Osteocyte (in vitro differentiated cells): ENCODE measurements at places on chromosomes 7 and 10. TPM values are rescaled to one million over a fixed set of nuclear protein-coding genes. Genes with fewer than 3 reads are reported as not detected.

DNA sequence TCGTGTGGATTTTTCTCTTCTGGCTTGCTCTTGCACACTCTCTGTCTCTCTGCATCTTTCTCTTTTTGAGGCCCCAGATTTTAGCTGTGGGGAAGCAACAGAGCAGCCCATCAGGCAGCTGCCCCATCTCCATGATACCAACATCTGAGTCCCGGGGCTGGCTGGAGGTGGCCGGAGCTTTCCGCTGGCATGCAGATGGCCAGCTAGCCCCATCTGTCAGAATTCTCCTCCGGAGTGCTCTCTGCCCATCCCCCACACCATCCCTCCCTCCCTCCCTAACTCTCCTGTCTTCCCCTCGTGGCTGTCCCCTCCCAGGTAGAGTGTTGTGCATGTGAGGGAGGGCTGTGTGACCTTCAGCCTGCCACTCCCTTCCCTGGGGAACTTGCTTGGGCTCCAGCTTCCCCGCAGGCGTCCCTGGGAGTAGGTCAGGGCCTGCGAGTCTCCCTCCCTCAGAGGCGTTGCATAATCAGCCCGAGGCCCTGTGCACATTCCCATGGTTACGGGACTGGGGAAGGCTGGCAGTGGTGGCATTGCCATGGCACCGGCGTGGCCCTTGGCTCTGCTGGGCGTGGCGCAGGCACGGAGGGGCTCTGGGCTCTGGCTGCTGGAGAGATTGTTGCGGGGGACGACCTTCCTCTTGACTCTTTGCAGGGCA is 24.7 kb downstream of the GHRHR start:
- no peak overlapping the region for H3K27ac ChIP-seq
- no peaks in the 10 kb centered on the region for H3K36me3 ChIP-seq
- no peak for DNase-seq
- H3K27me3 ChIP-seq: peaks cover 38% of the 10 kb centered on the region
- H3K4me3 ChIP-seq: no peak overlapping the region

Gene PROSER2
- 7.1 and 8.8 TPM in 2 replicates for total RNA-seq

Gene CALML5
- not detected in 2 replicates for total RNA-seq

- no peak overlapping the region for H3K4me3 ChIP-seq
- no peaks in the 10 kb centered on the region for H3K27me3 ChIP-seq
- peaks cover 56% of the 10 kb centered on the region for H3K4me1 ChIP-seq
These were observed 176.6 kb upstream of the TNS3 start for GRCh38 chr7:47758546-47758945.

Gene ATG9B
- total RNA-seq: 0.11 and 0.39 TPM in 2 replicates

Gene RTKN2
- 1.9 and 2.4 TPM in 2 replicates for total RNA-seq

Gene MACC1
- not detected in 2 replicates for total RNA-seq

- no peaks in the 10 kb centered on the region for H3K4me1 ChIP-seq
- H3K27ac ChIP-seq: no peak overlapping the region
- no peak for DNase-seq
- no peak overlapping the region for H3K4me3 ChIP-seq
- peaks cover 4% of the 10 kb centered on the region for H3K27me3 ChIP-seq
These were observed 57.4 kb upstream of the ACBD5 start for GRCh38 chr10:27297844-27298521.

DNA sequence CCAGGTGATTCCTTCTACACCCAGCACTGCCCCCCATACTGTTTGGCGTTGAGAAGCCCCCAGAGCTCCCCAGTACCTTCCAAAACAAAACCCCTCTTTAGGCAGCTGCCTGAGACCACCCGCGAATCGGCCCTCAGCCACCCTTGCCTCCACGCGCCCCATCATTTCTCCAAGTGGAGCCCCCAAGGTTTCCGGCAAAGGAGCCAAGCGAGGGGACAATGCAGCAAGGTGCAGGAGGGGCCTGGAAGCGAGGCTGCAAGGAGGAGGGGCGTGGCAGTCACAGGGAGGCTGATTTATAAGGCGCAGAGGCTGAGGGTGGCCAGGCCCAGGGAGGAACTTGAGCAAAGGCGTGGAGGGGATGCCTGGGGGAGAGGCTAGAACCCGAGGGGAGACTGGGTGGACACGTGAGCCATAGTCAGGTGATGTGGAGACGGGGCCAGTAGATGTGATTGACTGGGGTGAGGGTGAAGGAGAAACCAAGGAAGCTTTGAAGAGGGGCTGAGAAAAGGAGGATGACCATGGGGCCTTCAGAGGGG is 16.2 kb downstream of the SLC29A3 start:
- H3K36me3 ChIP-seq: no peaks in the 10 kb centered on the region
- H3K27me3 ChIP-seq: peaks cover 6% of the 10 kb centered on the region
- no peak for DNase-seq
- no peaks in the 10 kb centered on the region for H3K4me1 ChIP-seq

Gene GATA3
- total RNA-seq: not detected in 2 replicates

Gene NUDT1
- total RNA-seq: 12.8 and 14.8 TPM in 2 replicates

Gene SFTPA1
- not detected in 2 replicates for total RNA-seq

- no peaks in the 10 kb centered on the region for H3K36me3 ChIP-seq
- no peak overlapping the region for H3K4me3 ChIP-seq
- no peaks in the 10 kb centered on the region for H3K4me1 ChIP-seq
- DNase-seq: no peak
- H3K27ac ChIP-seq: no peak overlapping the region
These were observed 274.2 kb downstream of the ELMO1 start for GRCh38 chr7:37174460-37174859.

DNA sequence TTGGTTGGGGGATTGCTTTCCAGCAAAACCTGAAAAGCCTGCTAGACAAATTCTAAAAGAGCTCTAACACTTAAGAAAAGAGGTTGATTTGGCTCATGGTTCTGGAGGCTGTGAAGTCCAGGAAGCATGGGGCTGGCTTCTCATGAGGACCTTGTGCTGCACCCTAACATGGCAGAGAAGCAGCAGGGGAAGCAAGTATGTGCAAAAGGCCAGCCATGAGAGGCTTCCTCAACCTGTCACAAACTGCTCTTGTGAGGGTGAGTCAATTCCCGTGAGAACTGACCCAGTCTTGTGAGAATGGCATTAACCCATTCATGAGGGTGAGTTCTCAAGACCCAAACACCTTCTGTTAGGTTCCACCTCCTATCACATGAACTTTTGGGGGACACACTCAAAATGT is 54.3 kb upstream of the IGFBP3 start:
- H3K27me3 ChIP-seq: no peaks in the 10 kb centered on the region
- H3K4me3 ChIP-seq: no peak overlapping the region
- no peaks in the 10 kb centered on the region for H3K36me3 ChIP-seq
- DNase-seq: peak; percentile 34
- peaks cover 56% of the 10 kb centered on the region for H3K4me1 ChIP-seq
- H3K27ac ChIP-seq: no peak overlapping the region

DNA sequence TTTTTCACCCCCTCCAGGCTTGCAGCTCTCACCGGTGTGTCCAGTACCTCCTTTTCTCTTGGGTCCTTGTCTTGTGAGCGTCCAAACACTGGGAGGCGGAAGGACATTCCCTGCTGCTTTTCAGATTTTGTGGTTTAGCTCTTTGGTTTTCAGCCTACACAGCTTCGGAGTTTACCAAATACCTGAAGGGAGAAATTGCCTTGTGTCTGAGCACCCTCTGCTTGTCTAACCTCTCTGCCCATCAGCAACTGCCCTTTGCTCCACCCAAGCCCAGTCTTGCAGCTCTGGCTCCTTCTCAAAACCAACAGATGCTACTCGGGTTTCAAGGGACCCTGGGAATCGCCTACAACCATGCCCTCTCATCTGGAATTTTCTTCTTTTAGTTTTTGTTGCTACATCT is 519.1 kb upstream of the IGFBP3 start:
- DNase-seq: no peak
- peaks cover 9% of the 10 kb centered on the region for H3K36me3 ChIP-seq
- peak overlapping the region; percentile 84 for H3K27ac ChIP-seq
- H3K4me1 ChIP-seq: peaks cover 30% of the 10 kb centered on the region
- no peak overlapping the region for H3K4me3 ChIP-seq

DNA sequence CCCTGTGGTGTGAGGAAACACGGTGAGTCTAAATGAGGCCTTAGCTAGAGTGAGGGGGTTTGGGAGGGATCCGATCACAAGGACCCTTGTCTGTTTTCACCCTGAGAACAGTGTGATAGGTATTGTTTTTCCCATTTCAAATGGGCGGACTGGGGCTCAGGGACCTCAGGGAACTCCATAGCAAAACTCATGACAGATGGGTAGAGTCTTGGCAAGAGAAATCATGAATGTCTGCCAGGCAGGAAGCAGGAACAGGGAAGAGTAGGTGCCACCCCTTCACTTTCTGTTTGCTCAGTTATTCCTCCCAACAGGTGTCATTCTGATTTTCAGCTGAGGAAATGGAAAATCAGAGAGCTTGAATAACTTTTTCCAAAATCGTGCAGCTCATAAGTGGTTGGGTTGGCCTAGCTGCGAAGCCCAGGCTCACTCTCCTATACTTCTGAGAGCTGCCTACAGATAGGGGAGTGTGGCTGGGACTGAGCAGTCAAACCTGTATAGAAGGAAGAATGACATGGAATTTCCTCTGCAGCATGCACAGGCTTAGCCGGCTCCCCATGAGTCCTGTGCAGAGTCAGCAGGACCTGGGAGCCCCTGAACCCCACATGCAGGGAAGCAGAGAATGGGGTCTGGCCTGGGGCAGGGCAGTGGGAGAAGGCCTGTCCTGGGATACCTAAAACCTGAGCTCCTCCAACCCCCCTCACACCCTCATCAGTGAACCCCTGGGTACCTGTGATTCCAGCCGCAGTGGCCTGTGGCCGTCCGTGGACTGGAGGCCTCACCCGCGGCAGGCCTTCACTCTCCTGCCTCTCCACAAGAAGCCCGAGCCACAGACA is 17.6 kb upstream of the C10orf105 start:
- H3K4me1 ChIP-seq: no peaks in the 10 kb centered on the region
- no peak overlapping the region for H3K27ac ChIP-seq
- peaks cover 12% of the 10 kb centered on the region for H3K27me3 ChIP-seq
- no peak overlapping the region for H3K4me3 ChIP-seq

DNA sequence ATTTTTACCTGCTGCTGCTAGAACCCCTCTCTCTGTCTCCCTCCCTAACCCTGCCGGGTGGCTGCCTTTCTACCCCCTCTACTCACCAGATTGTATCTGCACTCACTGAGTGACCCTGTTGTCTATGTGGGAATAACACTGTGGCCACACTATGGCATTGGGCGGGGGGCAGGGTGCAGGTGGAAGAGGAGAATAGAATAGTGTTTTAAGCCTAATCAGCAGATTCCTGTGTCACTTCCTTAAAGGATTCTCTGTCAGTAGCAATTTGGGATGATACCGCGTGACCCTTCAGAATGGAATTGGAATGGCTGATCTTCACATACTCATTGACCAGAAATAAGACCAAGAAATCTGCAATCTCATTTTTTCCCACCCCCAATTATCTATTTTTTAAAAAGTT is 67.1 kb upstream of the ANKRD1 start:
- no peaks in the 10 kb centered on the region for H3K36me3 ChIP-seq
- no peaks in the 10 kb centered on the region for H3K4me1 ChIP-seq
- DNase-seq: no peak
- no peak overlapping the region for H3K4me3 ChIP-seq
- H3K27ac ChIP-seq: no peak overlapping the region
- H3K27me3 ChIP-seq: no peaks in the 10 kb centered on the region

- no peak for DNase-seq
- H3K4me3 ChIP-seq: no peak overlapping the region
- H3K27me3 ChIP-seq: peaks cover 25% of the 10 kb centered on the region
- H3K27ac ChIP-seq: no peak overlapping the region
- no peaks in the 10 kb centered on the region for H3K4me1 ChIP-seq
These were observed 30.9 kb downstream of the MRPS33 start for GRCh38 chr7:140983802-140984201.

DNA sequence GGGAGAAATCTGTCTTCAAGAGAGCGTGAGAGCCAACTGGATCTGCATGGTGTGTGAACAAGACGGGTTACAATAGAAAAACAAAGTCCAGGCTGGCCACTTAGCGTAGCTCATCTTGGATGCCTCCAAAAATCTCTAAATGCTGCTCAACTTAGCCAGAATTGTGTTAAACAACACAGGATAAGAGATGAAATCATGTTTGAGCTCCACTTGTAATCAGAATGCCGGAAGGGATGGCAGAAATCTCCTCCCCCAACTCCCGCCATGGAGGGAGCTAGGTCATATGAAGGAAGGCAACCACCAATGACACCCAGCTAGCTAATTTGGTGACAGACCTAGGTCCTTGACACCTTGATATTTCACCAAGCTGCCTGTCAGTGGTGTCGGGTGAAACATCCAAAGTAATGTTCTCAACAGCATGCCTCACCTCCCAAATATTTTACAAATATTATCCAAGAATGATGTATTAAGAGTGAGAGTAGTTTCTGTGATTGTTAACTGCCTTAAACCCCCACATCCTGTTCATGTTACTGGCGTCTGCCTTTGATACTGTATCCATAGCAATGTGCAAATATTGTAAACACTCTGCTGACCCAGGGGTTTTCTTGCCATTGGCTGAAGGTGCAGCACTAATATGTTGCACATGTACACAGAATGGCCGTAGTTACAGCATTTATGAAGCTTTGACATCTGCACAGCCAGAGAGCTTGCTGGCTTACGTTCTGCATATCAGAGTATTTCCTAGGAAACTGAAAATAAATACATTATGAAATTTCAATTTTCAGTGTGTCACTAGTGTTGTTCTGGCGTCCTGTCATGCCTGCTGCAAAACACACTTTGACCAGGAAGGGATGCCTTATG is 25.8 kb downstream of the TMEM254 start:
- H3K4me3 ChIP-seq: no peak overlapping the region
- H3K36me3 ChIP-seq: no peaks in the 10 kb centered on the region

DNA sequence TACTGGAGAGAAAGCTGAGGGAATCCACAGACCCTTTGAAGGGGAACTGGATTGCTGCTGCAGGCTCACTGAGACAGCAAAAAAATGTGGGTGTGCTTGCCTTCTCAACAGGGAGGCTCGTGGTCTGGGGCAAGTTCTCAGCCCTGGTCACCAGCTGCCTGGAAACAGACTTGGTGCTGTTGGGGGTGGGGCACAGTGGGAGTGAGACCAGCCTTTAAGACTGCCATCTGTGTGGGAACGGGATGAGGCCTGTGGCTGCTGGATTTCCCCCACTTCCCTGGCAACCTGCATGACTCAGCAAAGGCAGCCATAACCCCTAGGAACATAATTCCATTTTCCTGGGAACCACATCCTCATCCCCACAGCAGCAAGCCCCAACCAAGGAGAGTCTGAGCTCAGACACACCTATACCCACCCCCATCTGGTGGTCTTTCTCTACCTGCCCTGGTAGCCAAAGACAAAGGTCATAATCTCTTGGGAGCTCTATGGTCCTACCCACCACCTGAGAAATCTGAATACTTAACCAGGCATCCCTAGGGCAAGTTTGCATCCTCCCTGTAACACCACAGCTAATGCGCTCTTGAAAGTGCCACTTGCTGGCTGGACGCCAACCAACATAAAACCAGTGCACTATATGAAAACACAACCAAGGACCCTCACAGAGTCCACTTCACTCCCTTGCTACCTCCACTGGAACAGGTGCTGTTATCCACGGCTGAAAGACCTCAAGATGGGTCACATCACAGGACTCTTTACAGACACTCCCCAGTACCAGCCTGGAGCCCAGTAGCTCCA is 45.0 kb upstream of the TFEC start:
- DNase-seq: no peak
- no peak overlapping the region for H3K27ac ChIP-seq
- H3K27me3 ChIP-seq: no peaks in the 10 kb centered on the region
- H3K4me1 ChIP-seq: peaks cover 11% of the 10 kb centered on the region
- H3K36me3 ChIP-seq: no peaks in the 10 kb centered on the region
